A549 treated with Hydrocortisone at 1 μM for 4 hours (cell line): ENCODE measurements at places on chromosomes 5 and 9. TPM values are rescaled to one million over a fixed set of nuclear protein-coding genes. Genes with fewer than 3 reads are reported as not detected.

MED22 gene
- 24.5 to 31.5 TPM (median 29.3 TPM) in 5 replicates for total RNA-seq

ANGPTL2 gene
- total RNA-seq = 0.05 TPM in 1 of 5 replicates, not detected in the others

CDHR2 gene
- total RNA-seq = 0.10 to 0.17 TPM (median 0.12 TPM) in 4 of 5 replicates, not detected in the other

INSL6 gene
- not detected in 5 replicates for total RNA-seq

SIT1 gene
- not detected in 5 replicates for total RNA-seq

GCNT4 gene
- total RNA-seq = 0.16 to 0.38 TPM (median 0.29 TPM) in 5 replicates

PCDHGA10 gene
- total RNA-seq = 0.02 to 0.03 TPM (median 0.02 TPM) in 3 of 5 replicates, not detected in the others

TLX3 gene
- total RNA-seq = not detected in 5 replicates

COL15A1 gene
- 0.56 to 0.66 TPM (median 0.63 TPM) in 5 replicates for total RNA-seq

ACOT12 gene
- total RNA-seq = 0.05 TPM in 1 of 5 replicates, not detected in the others

ZBED3 gene
- 3.4 to 4.7 TPM (median 4.2 TPM) in 5 replicates for total RNA-seq

FAM240B gene
- not detected in 5 replicates for total RNA-seq
